T-cell (primary cell): ENCODE measurements at places on chromosomes 12 and 14. TPM values are rescaled to one million over a fixed set of nuclear protein-coding genes. Genes with fewer than 3 reads are reported as not detected.

The RFX4 gene
- not detected for total RNA-seq

The KLRC2 gene
- 0.99 TPM for total RNA-seq

The TPH2 gene
- 0.15 TPM for total RNA-seq

The ZNF605 gene
- total RNA-seq, result 12.2 TPM

The DPPA3 gene
- total RNA-seq, result not detected

The GPRC5D gene
- not detected for total RNA-seq

The C3AR1 gene
- 2.4 TPM for total RNA-seq

The ZDHHC22 gene
- not detected for total RNA-seq

The TDRD9 gene
- 0.43 TPM for total RNA-seq

The INSM2 gene
- not detected for total RNA-seq

The TROAP gene
- total RNA-seq, result 1.3 TPM

The AGAP2 gene
- 74.6 TPM for total RNA-seq

The ABCC9 gene
- total RNA-seq, result 0.10 TPM

The CARMIL3 gene
- total RNA-seq, result 1.9 TPM

The CCDC197 gene
- total RNA-seq, result not detected

The ADAM21 gene
- 0.12 TPM for total RNA-seq

The FMNL3 gene
- 42.7 TPM for total RNA-seq

The KRT73 gene
- total RNA-seq, result 21.9 TPM

The CDC42BPB gene
- total RNA-seq, result 17.5 TPM

The RNASE3 gene
- total RNA-seq, result not detected

The DBX2 gene
- total RNA-seq, result not detected

The PPM1H gene
- 0.32 TPM for total RNA-seq

The ALDH2 gene
- 1.3 TPM for total RNA-seq

The NTF3 gene
- total RNA-seq, result not detected

The SIX6 gene
- not detected for total RNA-seq

The CD4 gene
- 205 TPM for total RNA-seq

The GLIPR1L1 gene
- not detected for total RNA-seq

The DHRS4 gene
- 17.5 TPM for total RNA-seq

The RNASE1 gene
- total RNA-seq, result 2.0 TPM

The IL23A gene
- total RNA-seq, result 29.9 TPM

The SSPN gene
- total RNA-seq, result 0.33 TPM

The ARHGDIB gene
- 938 TPM for total RNA-seq

The CATSPERB gene
- 3.9 TPM for total RNA-seq

The KSR2 gene
- total RNA-seq, result 0.03 TPM

The PFKM gene
- 13.5 TPM for total RNA-seq

The SERPINA9 gene
- not detected for total RNA-seq

The PPP1R12A gene
- total RNA-seq, result 88.2 TPM
